ENCODE measurements at places on chromosomes 4 and X. TPM values are rescaled to one million over a fixed set of nuclear protein-coding genes. Genes with fewer than 3 reads are reported as not detected.

ZNF518B gene
- total RNA-seq: 19.6 TPM

PKD2 gene
- 47.9 TPM for total RNA-seq

ERAS gene
- not detected for total RNA-seq

HSFX1 gene
- 0.81 TPM for total RNA-seq

MAGEE2 gene
- total RNA-seq: not detected

PAQR3 gene
- total RNA-seq: 12.0 TPM

DUSP21 gene
- total RNA-seq: not detected
